ENCODE measurements at places on chromosomes 4 and X. TPM values are rescaled to one million over a fixed set of nuclear protein-coding genes. Genes with fewer than 3 reads are reported as not detected.

- no peak for DNase-seq
Measured at GRCh38 chrX:117376460-117376859, 740.1 kb downstream of the KLHL13 start.

DNA sequence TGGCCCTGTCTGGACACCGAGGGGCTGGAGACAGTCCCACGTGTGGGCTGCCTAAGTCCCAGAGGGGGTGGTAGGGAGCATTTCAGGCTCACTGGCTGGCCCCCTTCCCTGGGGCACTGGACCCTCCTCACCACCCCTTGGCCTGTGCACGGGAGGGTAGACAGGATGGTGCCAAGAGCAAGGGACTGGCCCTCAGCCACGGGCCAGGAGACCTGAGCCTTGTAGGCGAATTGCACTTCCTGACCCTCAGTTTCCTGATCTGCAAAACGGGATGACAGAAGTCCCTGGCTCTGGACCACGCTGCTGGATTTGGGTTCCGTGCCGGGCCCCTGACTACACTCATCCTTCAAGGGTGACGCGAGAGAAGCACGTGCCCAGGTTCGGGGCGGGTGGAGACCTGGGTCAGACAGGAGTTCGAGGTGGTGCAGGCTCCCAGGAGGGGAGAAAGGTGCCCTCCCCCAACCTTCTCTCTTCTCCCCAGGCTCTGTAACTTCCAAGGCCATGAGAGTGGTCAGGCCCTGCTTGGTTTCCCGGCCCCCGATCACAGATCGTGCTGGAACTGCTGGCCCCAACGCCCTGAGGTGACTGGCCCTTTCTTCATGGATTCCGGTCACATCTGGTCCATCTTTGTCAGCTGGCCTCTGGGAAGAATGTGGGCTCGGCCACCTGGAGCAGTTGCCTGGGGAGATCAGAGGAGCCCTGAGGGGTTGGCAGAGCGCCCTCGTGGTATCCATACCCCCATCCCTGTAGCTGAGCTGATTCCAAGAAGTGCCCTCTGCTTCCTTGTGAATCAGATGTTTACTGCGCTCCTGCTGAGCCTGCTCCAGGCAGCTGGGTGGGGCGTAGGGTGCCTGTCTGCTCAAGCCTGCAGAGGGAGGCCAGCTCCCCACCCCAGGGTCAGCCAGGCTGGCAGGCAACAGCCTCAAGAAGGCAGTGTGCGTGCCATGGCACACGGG lies 3.3 kb downstream of the SH3BP2 start:
- DNase-seq, result no peak

- no peak for DNase-seq
Measured at GRCh38 chrX:103658681-103659433, 27.6 kb downstream of the MORF4L2 start.

DNA sequence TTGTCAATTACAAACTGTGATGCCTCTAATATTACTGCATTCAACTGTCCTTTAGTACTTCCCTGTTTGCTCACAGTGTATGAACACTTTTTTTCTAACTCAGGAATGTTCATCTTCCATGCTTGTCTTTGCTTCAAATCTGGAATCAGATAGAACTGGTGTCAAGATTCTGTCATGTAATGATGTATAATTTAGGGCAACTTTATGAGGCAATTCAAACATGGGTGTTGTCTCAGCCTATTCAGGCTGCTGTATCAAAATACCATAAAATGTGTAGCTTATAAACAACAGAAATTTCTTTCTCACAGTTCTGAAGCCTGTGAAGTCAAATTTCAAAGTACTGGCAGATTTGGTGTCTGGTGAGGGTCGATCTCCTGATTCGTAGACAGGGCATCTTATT lies 1012.9 kb downstream of the RAB28 start:
- no peak for DNase-seq

The COL4A6 gene
- polyA plus RNA-seq, result not detected

The VCX2 gene
- not detected for polyA plus RNA-seq

The MAGEA8 gene
- not detected for polyA plus RNA-seq

The CENPVL2 gene
- polyA plus RNA-seq, result not detected

The PDS5A gene
- polyA plus RNA-seq, result 51.6 TPM

The PRRG1 gene
- polyA plus RNA-seq, result not detected

The PRAF2 gene
- 38.7 TPM for polyA plus RNA-seq

Data from naive B cell (primary cell).